Activated T-helper 17 cell treated with anti-CD3 and anti-CD28 coated beads, Interleukin-2, amount 50 U/mL, for 72 hours (primary cell): ENCODE measurements at places on chromosomes 2 and 18.

DNA sequence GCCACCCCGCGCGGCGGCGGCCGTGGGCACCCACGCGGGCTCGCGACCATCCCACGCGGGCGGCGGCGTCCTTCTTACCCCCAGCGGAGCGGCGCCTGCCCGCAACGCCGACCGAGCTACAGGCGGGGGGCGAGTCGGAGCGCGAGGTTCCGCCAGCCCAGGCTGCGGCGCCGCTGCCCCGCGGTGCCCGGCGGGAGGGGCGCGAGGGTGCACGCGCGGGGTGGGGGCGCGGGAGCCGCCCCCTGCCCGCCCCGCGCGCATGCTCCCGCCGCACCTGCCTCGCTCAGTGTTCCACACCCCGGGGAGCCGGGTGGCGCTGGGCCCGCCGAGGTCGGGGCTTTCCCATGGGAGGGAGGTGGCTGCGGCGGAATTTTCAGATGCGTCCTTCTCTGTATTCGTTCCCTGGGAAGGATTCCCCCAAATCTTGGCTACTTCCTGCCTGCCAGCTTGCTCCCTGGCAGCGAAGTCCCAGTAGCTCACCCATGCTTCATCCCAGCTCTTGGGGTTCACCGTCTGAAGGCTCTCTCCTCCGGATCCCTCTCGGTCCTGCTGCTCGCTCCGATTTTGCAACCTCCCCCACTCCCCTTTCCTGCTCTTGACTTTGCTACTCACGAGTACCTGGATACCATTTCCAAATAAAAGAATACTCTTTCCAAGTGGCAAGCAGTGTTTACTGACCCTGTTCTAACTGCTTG lies at the start of gene L3MBTL4:
Gene L3MBTL4 (minus strand): TSS at position 189 of the 695 bp plus-strand sequence. CDS start 103,286 bp downstream, outside the sequence.
- no peak within 1 kb of the TSS for H3K27ac ChIP-seq
- no peaks in the 10 kb centered on the region for H3K4me1 ChIP-seq
- H3K27me3 ChIP-seq = peaks cover 17% of the 10 kb centered on the region

DNA sequence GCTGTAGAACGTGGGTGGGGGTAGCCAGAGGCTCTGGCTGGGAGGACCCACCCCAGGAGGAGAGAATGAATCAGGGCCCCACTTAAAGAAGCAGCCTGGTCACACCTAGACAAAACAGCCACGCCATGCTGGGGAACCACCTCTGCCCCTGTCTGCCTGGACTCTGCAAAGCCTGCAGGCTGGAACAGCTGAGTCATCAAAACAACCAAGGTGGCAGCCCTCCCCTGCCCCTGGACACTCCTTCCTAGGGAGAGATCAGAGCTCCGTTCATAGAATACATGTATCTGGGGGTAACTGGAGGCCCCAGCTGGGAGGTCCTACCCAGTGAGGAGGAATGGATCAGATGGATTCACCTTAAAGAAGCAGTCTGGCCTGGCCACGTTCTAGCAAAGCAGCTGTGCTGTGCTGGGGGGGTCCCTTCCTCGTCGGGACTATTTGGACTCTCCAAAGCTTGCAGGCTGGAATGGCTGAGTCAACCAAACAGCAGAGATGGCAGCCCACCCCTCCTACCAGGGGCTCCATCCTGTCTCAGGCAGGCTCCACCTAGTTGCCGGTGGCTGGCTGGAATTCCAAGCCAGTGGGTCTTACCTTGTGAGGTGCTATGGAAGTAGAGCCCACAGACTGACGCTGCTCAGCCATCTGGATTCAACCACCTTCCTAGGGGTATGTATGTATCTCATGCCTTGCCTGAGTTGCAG lies 50.5 kb upstream of the NT5C1B start:
- ATAC-seq = no peak
- H3K27ac ChIP-seq = no peak overlapping the region
- no peaks in the 10 kb centered on the region for H3K4me1 ChIP-seq
- H3K27me3 ChIP-seq = no peaks in the 10 kb centered on the region
- H3K4me3 ChIP-seq = no peak overlapping the region
- H3K36me3 ChIP-seq = peaks cover 21% of the 10 kb centered on the region

DNA sequence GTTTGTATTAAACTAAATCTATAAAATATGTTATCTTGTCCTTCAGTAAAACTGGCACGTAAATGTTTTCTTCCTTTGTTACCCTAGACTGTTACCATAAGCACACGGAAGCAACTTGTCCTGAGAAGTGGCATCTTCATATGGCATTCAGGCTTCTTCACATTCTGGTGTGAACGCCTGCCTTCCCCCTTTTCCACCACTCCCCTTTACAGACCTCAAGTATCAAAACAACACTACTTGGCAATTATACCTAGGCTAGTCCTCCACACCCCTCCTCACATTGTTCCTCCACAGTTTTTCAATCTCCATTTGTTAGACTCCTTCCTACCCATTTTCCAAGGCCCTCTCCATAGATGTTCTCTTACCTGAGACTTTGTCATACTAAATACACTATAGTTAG lies 2.9 kb downstream of the MEX3C start:
- H3K4me3 ChIP-seq = peak overlapping the region; percentile 87
- H3K4me1 ChIP-seq = peaks cover 34% of the 10 kb centered on the region
- H3K27ac ChIP-seq = peak overlapping the region; percentile 81

GRCh38 chr2:46326231-46326980 lies 29.2 kb downstream of the EPAS1 start:
- no peaks in the 10 kb centered on the region for H3K4me1 ChIP-seq
- ATAC-seq = no peak
- H3K27ac ChIP-seq = no peak overlapping the region
- H3K36me3 ChIP-seq = no peaks in the 10 kb centered on the region
- H3K27me3 ChIP-seq = peaks cover 8% of the 10 kb centered on the region

- H3K4me3 ChIP-seq = no peak overlapping the region
- H3K27me3 ChIP-seq = peaks cover 8% of the 10 kb centered on the region
- H3K4me1 ChIP-seq = no peaks in the 10 kb centered on the region
- ATAC-seq = no peak
- no peaks in the 10 kb centered on the region for H3K36me3 ChIP-seq
Observed at GRCh38 chr18:46939337-46939963, 22.0 kb downstream of the KATNAL2 start.
